ENCODE measurements at places on chromosomes 7 and 10.

DNA sequence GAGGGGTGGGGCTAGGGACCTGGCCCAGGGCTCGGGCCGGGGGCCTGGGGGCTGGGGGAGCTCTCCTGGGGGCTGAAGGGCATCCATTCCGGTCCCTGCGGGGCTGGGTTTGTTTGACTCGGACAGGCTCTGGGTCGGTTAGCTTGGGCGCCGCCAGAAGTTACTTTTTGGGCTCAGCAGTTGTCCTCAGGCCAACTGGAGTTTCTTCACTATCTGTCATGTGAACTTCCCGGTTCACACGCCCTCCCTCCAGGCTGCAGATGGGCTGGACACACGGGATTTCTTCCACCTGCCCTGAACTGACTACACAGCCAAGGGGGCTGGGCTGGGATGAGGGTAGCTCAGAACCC, 3.8 kb downstream of the SLC4A2 start:
- no peak for DNase-seq

DNA sequence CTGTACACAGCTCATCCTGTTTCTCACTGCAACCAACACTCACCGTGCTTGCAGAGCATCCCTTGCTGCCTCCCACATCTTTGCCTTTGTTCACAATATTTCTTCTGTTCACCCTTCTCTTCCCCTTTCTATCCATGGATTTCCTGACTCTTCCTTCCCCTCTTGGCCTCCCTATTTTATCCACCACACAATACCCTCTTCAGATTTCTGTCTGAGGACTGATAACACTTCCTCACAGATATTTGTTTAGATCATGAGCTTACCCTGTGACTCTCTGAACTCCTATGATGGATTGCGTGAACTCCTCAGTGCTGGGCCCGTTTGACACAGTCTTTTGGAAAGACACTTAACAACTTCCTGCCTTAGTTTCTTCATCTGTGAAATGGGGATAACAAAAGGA, 62.8 kb upstream of the GPR158 start:
- DNase-seq = no peak

- DNase-seq = no peak
These were observed 44.3 kb downstream of the PRR15 start for GRCh38 chr7:29607889-29608288.

GRCh38 chr10:92822060-92822634, 26.2 kb upstream of the EXOC6 start:
- DNase-seq = no peak

DNA sequence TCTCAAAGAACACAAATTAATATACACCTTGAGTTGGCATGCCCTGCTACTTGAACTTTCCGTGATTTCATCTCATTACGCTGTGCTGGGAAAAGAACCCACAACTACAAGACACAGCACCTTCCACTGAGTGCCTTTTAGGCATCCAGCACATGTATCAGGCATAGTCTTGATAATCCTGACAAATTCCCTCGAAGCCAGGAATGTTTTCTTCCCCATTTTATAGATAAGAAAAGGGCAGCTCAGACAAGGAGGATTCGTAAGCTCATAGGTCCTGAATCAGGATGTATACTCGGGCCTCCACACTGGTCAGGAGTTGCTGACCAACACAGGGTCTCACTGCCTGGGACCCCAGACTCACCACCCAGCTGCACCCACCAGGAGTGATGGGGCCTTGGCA, 368.6 kb downstream of the TNS3 start:
- DNase-seq = no peak

DNA sequence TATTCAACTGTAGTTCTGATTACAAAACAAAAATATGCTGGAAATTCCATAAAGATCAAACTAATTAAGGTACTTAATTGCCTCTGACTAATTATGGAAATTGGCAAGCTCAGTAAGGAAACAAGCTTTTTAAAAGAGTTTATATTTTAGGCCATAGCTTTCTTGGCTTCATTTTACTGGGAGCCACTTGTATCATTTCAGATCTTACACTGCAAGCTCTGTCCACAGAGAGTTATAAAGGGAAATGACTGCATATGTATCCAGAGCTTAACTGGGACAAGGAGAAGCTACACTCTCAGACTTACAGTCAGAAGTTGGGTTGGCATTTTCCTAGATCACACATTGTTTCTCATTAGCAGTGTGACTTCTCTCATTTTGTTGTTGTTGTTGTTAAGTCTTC, 92.4 kb downstream of the LRRN3 start:
- no peak for DNase-seq

DNA sequence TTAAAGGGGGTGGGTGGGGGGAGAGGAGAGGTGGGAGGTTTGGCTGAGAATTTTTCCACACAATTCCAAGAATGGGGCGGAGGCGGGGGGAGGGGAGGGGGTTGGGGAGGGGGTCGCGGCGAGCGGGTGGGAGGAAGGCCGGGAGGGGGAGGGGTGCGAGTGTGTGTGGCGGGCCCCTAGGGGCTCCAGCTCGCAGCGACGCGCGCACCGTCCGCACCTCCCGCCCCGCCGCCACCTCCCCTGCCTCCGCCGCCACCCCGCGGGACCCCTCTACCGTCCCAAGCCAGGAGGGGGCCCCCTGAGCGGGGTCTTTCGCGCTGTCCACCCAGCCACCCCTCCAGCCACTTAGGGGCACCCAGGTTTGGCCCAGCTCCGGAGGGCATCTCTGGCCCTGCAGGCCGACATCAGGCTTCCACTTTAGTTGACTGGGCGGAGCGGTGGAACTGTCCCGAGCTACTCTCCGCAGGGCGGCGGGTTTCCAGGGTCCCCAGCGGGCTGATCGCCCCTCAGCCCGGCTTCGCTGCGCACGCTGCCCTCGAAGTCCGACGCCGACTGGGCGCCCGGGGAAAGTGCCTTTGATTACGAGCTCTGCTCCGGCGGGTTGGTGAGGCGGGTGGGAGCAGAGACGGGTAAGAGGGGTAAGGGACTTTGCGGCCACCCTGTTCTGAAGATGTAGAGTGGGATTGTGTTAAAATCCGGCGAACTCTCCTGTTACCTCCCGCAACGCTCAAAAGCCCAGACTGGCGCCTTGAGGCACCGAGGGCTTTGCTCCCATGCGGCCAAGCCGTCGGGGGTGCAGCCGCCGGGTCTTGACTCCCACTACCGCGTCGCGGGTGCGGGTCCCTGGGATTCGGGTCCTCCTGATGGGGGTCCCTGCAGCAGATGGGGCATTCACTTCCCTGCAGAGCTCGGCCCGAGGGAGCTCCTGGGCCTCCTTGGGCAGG, 1.8 kb upstream of the VAX1 start:
- DNase-seq = no peak

- no peak for DNase-seq
These were observed 5.6 kb downstream of the AVL9 start for GRCh38 chr7:32500922-32501341.

GRCh38 chr10:43361547-43362190, 9.8 kb upstream of the FXYD4 start:
- no peak for DNase-seq

GRCh38 chr10:74096777-74097176, 53.9 kb downstream of the AP3M1 start:
- no peak for DNase-seq

DNA sequence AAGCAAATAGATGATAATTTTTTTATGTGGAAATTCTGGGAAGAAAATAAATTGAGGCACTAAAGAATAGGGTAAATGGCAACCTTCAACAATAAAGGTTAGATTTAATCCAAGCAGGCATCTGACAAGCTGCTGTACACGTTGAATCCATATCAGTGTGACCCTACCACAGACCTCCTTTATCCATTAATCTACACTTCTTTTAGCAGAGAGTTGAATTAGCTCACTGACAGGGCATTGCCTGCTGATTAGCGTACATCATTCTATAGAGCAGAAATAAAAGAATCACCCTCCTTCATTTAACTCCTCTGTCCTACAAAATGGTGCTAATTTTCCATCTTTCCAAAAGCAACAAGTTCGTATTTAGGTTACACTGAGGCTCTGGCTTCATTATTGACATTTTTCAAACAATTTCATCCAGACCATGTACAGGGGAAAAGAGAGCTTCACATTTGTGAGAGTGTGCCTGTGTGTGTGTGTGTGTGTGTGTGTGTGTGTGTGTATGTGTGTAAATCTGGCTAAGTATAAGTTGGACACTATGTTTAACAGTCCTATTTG, 356.0 kb downstream of the TFEC start:
- no peak for DNase-seq

- DNase-seq = no peak
These were observed 11.2 kb upstream of the ING3 start for GRCh38 chr7:120939345-120939744.

DNA sequence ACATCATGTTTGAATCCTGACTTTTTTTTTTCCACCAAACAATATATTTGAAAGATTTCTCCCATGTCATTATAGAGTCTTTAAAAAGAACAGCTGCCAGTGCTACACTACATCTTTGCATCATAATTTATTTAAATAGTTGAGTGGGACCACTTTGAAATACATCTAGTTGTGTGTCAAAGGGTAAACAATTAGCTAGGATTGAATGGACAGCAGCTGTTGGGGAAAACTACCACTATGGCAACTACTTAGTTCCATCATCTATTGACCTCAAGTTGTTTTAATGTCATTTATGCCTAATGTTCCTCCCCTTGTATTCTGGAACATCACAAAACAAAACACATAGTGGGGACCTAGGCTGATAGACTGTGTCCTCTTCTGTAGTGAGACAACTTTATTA, 985.1 kb downstream of the SORCS1 start:
- DNase-seq = no peak

- no peak for DNase-seq
These were observed 193.5 kb downstream of the SORCS3 start for GRCh38 chr10:104834580-104834979.

- no peak for DNase-seq
These were observed 86.9 kb downstream of the CHST15 start for GRCh38 chr10:124006526-124006925.

GRCh38 chr7:113013761-113014449, 72.7 kb downstream of the GPR85 start:
- no peak for DNase-seq

DNA sequence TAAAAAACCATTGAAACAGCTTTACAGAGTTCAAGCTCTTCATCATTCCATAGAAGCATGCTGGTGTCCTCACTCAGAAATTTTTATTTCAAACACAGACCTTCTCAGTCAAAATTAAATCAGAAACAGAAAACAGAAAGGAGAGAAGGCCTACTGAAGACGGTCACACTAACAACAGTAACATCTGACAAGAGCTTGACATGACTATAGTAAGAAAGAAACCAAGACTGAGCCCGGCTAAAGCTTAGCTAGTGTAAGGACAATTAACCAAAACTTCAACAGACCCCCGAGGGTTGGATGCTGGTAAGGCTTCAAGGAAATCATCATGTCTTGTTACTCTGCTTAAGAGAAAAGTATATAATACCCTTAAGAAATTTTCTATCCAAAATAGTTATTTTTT, 38.6 kb downstream of the MTPN start:
- DNase-seq = no peak

GRCh38 chr7:139358541-139359365, 941 bp upstream of the LUC7L2 start:
- DNase-seq = peak; percentile 3

- no peak for DNase-seq
These were observed at the start of gene GPER1 for GRCh38 chr7:1087952-1088920. Gene GPER1, plus strand, starts transcription at chr7:1088113. Its CDS starts 3,616 bp downstream, at chr7:1091729.

DNA sequence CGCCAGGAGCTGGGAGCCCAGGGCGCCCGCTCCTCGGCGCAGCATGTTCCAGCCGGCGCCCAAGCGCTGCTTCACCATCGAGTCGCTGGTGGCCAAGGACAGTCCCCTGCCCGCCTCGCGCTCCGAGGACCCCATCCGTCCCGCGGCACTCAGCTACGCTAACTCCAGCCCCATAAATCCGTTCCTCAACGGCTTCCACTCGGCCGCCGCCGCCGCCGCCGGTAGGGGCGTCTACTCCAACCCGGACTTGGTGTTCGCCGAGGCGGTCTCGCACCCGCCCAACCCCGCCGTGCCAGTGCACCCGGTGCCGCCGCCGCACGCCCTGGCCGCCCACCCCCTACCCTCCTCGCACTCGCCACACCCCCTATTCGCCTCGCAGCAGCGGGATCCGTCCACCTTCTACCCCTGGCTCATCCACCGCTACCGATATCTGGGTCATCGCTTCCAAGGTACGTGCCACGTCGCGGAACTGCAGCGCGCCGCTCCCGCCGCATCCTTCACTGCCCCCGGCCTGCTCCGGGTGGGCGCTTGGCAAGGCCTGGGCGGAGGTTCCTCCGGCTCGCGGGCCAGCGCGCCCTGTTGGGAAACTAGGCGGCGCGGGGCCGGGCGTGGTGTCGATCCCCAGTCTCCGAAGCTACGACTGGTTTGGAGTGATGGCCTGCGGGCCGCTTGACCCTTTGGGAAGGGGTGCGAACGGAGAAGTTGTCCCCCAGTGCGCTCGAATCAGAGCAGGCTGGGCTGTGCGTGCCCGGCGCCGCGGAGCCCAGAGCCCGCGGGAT, 868 bp downstream of the EMX2 start:
- DNase-seq = no peak

DNA sequence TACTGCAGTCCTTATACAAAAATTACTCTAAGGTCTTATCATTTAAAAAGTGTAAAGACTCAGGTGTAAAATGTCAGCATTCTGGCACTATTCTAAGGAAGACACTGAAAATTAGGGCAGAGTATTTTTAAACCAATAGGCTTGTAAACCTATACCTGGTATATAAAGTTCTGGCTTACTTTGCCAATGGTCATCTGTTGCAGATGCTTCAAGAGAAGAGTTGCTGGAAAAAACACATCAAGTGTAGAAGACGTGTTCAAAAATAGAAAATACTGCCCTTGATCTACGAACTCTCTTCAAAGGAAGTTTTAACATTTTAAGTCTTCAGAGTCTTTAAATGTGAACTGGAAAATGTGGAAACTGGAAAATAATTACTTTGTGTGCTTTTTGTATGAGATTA, 23.9 kb downstream of the NT5C3A start:
- DNase-seq = no peak

- no peak for DNase-seq
These were observed 27.3 kb upstream of the MRC1 start for GRCh38 chr10:17781856-17782255.

GRCh38 chr7:98862203-98862602, 7.6 kb downstream of the TMEM130 start:
- no peak for DNase-seq

- DNase-seq = no peak
These were observed at the start of gene RNF148 for GRCh38 chr7:122702872-122703510. Gene RNF148, minus strand, starts transcription at chr7:122702922. Its CDS starts 172 bp downstream, at chr7:122702750.

DNA sequence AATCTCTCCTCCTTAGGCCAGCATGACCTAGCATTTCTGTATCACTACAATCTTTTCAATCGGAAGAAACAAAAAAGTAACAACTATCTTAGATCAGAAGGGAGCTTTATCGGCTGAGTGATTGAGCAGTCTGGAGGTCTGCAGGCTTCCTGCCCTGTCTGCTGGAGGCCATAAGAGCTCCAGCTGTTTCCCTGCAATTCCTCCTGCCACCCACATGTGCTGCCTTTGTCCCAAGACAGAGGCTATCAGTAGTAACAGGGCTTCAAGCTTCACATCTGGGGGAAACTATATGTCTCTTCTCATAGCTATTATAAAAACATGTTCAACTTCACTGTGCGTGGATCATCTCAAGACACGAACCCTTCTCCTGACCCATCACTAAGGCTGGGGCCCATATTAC, 70.1 kb upstream of the VWC2 start:
- DNase-seq = no peak

Measured in T-cell (primary cell).